ENCODE measurements at places on chromosomes 1 and 21.

DNA sequence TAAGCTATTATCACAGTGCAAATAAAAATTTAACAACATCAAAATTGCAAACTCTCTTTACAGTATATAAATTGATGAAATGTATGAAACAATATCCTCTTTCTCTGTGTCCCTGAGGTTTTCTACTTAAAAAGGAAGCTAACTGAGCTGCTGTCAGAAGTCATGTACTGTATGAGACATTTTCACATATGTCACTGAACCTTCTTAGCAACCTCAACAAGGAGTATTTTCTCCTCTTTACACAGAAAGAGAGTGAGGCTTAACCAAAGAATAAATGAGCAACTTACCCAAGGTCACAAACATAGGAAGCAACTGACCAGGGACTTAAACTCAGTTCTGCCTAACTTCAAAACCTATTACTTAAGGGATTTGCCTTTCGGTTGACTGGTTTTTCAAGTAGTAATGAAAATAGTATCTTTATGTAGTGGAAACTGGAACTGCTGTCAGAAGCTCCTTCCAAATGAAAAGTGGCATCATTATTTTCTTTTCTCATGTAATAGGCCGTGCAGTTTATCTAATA is 288.9 kb downstream of the LRRIQ3 start:
- no peak for DNase-seq

GRCh38 chr1:176220100-176220689 is 13.1 kb upstream of the COP1 start:
- no peak for DNase-seq

- no peak for DNase-seq
These were observed 44.4 kb downstream of the CFHR5 start for GRCh38 chr1:197021716-197022115.

GRCh38 chr21:33249331-33250002 is 16.7 kb upstream of the IL10RB start:
- no peak for DNase-seq

DNA sequence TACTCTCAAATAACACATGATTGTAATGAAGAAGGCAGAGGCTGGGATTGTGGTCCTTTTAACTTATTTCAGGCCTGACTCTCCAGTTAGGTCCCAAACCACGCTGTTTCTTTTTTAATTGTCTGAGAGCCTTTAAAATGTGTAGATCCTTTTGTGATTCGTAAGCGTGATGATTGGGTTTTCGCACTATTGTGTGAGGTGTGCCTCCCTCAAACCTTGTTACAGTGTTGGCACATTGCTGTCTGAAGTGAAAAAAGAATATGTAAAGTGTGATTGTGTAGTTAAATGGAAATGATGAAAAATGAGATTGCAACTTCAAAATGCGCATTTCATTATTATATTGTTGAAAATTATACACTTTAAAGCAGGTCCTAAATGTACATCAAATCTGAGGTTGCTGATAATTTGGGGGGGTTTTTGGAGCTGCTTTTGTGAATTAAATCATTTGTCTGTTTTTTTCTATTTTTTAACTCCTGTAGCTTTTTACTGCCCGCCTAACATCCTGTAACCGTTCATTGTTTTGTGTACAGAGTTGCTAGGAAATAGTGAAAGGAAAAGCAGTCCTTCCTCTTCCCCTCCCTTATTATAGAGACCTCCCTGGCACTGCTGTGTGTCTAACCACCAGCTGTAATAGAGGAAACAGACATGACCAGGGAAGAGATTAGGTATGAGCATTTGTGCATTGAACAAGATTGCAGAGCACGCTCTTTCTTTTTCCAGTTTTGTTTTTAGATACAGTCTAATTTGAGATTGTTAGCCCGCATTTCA is 43.3 kb downstream of the IARS2 start:
- DNase-seq: no peak

DNA sequence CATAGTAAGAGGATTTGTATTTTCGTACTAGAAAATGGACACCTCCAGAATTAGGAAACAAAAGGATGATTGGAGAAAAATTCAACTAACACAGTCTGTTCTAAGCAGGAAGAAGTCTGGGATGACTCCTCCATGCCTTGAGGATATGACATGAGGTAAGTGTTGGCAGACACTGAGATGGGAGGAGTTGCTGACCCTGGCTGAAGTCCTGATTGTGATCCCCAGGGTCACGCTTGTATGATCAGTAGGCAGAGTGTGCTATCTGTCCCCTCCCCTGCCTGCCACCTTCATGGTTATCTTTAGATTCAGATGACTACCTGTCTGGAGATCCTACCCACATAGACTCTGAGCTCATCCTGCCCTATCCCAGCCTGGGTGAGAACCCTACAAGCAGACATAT is 249.1 kb downstream of the C1orf94 start:
- peak; percentile 20 for DNase-seq

DNA sequence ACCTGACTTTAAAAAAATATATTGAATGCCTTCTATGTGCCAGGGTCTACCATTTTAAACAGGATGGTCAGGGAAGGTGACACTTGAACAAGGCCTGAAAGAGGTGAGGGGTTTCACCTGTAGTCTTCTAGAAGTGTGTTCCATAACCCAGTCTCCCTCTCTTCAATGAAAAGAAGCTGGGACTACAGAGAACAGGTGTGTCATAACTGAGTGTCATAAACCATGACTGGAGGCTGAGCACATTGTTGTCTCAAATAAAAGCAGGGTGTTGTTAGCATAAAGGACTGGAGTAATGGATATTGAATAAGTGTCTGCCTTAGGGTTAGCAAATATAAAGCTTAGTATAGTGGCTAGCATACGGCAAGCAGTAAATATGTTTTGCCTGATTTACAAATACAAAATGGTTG is 65.4 kb downstream of the SYDE2 start:
- DNase-seq: no peak

- peak; percentile 91 for DNase-seq
These were observed 48.4 kb upstream of the DNAJC6 start for GRCh38 chr1:65260851-65261473.

DNA sequence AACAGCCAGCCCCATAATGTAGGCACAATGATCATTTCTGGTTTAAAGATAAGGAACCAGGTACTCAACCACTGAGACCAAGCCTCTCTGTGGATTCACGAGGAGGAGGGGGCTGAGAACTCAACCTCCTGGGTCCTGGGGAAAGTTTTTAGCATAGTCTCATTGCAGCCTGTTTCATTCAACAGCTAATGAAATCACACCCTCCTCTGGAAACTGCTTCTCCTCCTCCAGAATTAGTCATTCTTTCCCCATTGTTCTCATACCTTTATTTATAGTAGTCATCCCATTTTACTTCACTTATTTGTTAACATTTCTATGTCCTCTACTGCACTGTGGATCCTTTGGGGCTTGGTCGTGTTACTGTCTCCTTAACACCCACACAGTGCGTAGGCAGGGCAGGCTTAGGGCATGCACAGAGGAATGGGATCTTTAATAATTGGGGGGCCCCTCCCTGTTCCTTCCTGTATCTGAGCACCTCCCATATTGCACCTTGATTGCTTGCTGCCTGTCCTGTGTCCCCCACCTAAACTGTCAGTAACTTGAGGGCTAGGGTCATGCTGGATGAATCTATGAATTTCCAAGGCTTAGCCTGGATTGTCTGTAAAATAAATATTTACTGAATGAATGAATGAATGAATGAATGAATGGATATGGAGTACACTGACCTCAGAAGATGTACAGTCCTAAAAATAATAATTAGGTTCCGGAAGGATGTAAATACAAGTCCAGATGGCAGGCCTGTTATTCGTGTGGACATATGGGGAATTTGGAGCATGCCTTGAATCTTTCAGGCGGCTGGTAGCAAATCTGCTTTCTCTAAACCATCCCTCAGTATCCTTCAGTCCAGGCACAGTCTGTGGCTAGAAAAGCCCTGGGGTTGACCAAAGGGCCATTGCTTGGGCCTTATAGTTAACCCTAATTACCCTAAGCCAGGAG is 153.8 kb upstream of the HMGB4 start:
- DNase-seq: peak; percentile 74

- DNase-seq: peak; percentile 24
These were observed 66.6 kb upstream of the CACHD1 start for GRCh38 chr1:64403331-64403730.

GRCh38 chr21:42174173-42174572 is 44.8 kb upstream of the ABCG1 start:
- DNase-seq: peak; percentile 5

GRCh38 chr1:170539154-170539553 is 7.2 kb downstream of the GORAB start:
- DNase-seq: no peak

DNA sequence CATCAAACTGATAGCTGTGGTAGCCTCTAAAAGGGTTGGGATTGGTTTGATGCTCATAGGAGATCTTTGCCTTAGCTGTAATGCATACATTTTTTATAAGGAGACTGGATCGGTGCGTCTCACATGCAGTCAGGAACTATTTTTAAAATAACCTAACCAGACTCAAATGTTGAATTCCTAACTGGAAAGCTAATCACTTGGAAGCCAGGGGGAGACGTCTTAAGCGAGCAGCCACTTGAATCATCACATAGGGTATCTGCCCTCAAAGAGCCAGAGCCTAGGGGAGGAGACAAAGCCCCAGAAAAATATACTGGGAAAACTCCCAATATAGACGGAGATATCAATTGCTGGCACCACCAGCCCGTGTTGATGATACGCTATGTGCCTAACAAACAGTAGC is 61.7 kb upstream of the PUM1 start:
- no peak for DNase-seq

DNA sequence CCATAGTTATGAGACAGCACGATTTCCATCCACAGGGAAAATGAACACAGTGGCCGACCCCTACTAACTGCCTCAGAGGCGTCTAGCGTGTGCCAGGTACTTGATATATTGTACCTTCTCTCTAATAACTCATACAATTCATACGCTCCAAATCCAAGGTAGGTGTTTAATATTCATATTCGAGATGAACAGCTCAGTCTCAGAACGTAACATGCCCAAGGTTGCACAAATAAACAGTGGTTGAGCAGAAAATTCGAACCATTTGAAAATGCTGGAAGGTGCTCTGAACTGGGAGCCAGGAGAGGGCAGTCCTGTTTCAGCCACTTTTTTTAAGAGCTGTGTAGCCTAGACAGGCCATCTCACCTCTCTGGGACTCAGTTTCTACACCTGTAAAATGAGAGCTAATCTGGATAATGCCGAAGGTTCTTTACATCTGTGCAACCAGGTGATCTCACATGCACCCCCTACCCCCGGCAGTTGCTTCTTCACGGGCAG is 7.9 kb downstream of the SLC45A3 start:
- DNase-seq: no peak

- no peak for DNase-seq
These were observed 64.5 kb downstream of the PLPPR5 start for GRCh38 chr1:98940069-98940721.

DNA sequence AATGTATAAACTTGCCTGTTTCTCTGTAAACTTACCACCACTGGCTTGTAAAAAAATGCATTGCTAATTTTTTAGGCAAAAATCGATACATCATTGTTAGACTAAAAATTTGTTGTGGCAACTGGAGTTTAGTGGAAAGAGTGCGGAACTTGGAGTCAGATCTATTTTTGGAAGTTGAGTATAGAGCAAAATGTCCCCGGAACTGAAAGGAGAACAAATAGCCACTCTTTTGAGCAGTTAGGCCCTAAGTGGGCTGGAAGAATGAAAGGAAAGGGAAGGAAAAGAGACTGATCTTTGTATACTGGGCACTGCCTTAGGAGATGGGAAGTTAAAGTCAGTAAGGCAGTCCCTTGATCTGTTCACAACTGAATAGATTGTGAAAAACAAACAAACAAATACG is 30.2 kb downstream of the OPTC start:
- no peak for DNase-seq

DNA sequence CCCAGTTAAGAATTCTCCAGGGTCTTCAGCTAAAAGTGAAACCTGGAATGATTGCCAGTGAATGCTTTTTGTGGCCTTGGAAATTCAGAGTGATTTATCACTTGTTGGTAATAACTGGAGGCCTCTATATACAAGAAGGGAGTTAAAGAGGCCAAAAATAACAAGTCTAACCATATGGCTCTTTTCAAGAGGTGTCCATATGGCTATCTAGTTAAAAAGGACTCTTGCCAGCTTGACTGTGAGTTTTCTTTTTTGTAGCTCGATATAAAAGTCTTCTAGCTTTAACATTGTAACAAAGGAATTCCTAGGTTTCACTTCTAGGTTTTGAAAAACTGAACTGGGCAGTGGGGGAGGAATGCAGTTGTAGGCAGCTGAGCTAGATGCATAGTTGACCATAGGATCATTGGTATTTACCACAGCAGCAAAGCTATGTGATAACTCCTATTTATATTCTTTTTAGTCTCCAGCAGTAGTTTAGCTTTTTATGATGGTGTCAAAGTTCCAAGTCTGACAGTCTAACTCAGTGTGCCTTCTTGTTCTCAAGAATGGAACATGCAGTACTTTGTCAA is 44.4 kb downstream of the CACHD1 start:
- DNase-seq: peak; percentile 37

GRCh38 chr1:57218487-57219079 is 205.3 kb downstream of the DAB1 start:
- no peak for DNase-seq

DNA sequence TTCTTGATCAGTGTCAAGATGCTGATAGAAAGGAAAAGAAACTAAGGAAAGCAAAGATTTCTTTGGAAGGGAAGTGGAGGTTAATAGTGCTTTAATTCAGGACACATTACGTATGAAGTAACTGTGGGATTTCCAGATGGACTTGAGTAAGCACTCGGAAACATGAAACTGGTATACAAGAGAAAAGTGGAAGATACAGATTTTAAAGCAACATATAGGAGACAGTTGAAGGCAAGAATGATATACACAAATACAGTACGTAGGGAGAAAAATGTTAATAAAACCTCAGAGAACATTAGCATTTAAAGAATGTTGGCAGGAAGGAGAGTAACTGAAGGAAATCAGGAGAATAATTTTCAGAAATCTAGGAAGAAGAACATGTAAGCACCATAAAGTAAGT is 730.9 kb upstream of the ADGRL2 start:
- DNase-seq: no peak

- no peak for DNase-seq
These were observed 29.4 kb upstream of the TTC34 start for GRCh38 chr1:2830761-2831425.

- peak; percentile 48 for DNase-seq
These were observed 38.9 kb downstream of the LEPR start for GRCh38 chr1:65459397-65459768.

GRCh38 chr1:45478121-45478814 is 12.7 kb downstream of the TESK2 start:
- no peak for DNase-seq

GRCh38 chr1:103283371-103283770 is 175.0 kb upstream of the COL11A1 start:
- DNase-seq: no peak

GRCh38 chr21:41717573-41718330 is 49.1 kb downstream of the RIPK4 start:
- no peak for DNase-seq

- peak; percentile 92 for DNase-seq
These were observed 296 bp upstream of the RNPEP start for GRCh38 chr1:201982082-201982622.

DNA sequence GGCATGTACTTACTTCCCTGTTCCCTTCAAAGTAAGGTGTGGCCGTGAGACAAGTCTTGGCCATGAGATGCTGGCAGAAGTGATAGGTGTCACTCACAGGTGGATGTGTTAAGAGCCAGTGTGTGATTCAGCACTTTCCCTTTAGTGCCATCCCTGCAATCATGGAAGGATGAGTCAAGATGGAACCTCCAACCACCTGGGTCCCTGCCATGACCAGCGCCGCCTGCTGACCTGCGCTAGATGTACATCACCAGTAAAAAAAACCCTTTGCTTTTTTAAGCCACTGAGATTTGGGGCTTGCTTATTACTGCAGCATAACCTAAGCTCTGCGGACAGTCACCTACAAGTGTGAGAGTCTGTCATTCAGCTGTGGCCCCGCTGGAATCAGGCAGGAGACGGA is 71.7 kb downstream of the TOMM20 start:
- no peak for DNase-seq

- no peak for DNase-seq
These were observed 17.8 kb upstream of the TTC4 start for GRCh38 chr1:54697896-54698295.
